ENCODE measurements at places on chromosomes 1 and 21.

GRCh38 chr1:59046730-59047157, 250.2 kb upstream of the FGGY start:
- peak; percentile 30 for DNase-seq

DNA sequence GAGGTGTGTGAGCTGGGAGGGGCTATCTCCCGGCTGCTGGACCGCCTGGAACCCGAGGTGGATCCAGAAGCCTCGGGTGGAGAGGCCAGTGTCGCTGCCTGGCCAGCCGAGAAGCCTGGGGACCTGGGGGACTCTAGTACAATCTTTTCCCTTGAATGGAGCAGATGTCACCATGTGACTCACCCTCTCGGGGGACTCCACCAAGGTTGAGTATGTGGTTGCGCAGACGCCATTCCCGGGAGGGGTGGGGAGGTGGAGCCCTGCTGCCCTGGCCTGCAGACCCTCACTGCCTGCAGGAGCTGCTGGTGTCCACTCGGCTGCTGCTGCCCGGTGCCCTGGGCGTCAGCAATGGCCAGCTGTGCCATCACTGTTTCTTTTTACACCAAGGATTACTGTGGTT, 40.3 kb downstream of the TP73 start:
- no peak for DNase-seq

DNA sequence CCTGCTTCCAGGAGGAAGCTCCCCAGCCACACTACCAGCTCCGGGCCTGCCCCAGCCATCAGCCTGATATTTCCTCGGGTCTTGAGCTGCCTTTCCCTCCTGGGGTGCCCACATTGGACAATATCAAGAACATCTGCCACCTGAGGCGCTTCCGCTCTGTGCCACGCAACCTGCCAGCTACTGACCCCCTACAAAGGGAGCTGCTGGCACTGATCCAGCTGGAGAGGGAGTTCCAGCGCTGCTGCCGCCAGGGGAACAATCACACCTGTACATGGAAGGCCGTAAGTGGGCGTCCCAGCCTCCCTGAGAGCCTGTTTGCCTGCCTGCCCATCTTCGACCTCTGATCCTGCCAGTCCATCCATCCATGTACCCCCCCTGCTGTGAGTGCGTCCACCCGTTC, 3.6 kb downstream of the ECM1 start:
- no peak for DNase-seq

DNA sequence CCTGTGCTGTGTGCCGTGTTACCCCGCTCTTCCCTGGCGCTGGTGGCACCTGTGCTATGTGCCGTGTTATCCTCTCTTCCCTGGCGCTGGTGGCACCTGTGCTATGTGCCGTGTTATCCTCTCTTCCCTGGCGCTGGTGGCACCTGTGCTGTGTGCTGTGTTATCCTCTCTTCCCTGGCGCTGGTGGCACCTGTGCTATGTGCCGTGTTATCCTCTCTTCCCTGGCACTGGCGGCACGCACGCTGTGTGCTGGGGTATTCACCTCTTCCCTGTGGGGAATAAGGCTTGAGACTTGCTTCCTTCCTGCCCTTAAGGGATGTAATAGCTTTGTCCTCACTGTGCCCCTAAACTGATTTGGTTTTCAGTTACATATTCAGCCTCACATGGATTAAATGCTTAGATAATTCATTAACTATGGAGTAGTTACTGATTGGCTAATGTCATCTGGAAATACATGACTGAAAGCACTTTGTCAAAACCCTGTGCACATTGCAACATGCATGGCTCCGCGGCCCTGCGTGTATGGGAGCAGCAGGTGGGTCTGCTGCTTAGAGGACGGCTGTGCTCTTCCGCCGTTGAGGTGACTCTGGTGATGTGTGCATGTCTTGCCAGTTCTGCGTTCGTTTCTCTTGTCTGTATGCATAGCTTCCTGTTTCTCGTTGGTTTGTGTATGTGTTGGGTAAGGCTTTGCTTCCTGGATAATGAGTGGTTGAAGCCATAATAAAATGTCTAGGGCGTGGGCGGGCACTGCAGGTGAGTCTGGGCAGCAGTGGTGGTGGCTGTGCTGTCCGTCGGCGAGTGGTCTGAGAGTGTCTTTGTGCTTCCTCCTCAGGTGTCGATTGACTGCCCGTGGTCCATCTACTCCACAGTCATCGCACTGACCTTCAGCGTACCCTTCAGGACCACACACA, 17.9 kb upstream of the PWP2 start:
- DNase-seq = peak; percentile 89

DNA sequence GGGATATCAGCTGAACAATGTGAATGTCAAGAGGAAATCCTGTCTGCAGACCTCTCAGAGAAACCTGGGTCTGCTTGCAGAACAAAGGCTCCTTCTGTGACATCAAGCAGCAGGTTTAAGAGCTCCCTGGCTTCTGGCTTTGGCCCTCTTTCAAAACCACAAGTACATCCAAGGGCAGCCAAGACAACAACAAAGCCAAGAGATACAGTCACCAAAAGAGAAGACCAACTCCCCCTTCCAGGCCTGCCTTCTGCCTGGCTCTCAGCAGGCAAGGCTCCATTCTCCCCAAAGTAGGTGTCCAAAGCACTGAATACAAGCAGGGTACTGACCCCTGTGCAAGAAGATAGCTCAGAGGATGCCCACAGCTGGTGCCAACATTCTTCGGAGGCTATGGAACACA, 11.5 kb downstream of the BCAR3 start:
- no peak for DNase-seq

- no peak for DNase-seq
Measured at GRCh38 chr1:235473806-235474205, 30.4 kb downstream of the B3GALNT2 start.

- DNase-seq = no peak
Measured at GRCh38 chr1:115135681-115136080, 46.4 kb upstream of the TSPAN2 start.

DNA sequence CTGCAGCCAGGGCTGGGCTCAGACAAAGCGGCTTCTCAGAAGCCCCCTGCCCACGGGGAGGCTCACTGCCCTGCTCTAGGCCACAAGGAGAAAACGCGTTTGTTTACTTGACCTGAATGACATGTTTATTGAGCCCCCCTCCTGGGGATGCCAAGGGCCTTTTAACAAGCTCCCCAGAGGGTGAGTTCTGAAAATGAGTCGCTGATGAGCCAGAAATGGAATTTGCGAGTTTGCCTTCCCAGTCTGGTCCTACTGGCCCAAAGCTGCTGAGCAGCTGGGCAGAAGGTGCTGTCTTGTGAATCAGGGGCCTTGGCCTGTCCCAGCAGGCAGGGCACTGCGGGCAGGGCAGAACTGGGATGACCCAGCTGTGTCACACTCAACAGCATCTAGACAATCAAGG, 120.6 kb downstream of the SYF2 start:
- DNase-seq = no peak

GRCh38 chr21:29378832-29379231, 80.1 kb downstream of the BACH1 start:
- no peak for DNase-seq

- DNase-seq = no peak
Measured at GRCh38 chr1:78490861-78491450, at the start of gene PTGFR. Gene PTGFR (plus strand): TSS chr1:78490974. CDS start chr1:78492744, 1,770 bp downstream.

- DNase-seq = no peak
Measured at GRCh38 chr1:23481026-23481597, 2.9 kb downstream of the ASAP3 start.

DNA sequence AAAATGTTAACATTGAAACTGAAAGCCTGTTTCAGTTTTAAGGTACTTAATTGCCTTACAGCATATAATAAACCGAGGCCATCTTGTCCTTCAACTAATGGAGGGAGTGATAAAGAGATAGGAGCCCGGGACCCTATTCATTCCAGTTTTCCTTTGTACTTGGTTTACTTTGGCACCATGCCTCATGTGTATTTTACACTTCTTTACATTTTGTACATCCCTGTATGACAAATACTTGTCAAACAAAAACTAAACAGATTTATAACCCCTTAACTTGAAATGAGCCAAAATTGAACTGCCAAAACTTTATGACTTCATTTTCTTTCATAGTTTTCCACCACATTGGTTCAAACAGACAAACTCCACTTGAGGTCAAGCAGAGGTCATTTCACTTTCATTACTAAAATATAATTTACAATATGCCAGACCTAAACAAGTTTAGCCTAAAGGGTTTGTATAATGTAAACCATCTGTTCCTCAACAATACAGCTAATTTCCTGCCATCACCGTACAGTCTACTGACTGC, 30.9 kb upstream of the UBE2U start:
- DNase-seq = no peak

DNA sequence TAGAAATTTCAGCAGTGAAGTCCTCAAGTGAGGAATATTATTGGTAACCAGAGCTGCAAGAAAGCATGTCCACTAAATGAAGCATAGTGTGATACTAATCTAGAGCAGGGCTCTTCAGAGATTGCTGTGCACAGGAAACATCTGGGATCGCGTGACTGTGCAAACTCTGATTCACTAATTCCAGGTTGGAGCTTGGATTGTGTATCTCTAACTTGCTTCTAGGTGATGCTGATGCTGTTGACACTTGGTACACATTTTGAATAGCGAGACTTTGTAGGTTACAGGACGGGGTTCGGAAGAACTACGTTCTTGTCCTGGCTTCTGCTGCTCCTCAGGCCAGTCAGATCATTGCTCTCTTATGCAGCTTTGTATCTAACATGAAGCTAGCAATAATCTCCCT, 66.5 kb downstream of the PRRX1 start:
- no peak for DNase-seq

DNA sequence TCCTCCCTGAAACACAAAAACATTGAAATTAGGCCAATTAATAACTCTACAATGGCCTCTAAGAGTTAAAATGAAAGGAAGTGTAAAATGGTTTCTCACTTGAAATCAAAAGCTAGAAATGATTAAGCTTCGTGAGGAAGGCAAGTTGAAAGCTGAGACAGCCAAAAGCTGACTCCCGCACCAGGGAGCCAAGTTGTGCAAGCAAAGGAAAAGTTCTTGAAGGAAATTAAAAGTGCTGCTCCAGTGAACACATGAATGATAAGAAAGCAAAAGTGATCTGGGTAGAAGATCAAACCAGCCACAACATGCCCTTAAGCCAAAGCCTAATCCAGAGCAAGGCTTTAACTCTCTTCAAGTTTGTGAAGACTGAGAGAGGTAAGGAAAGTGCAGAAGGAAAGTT, 22.8 kb downstream of the CYYR1 start:
- DNase-seq = no peak

GRCh38 chr1:57188168-57188567, 222.4 kb upstream of the C8B start:
- DNase-seq = no peak

- DNase-seq = no peak
Measured at GRCh38 chr21:39553331-39553730, 59.4 kb upstream of the B3GALT5 start.

DNA sequence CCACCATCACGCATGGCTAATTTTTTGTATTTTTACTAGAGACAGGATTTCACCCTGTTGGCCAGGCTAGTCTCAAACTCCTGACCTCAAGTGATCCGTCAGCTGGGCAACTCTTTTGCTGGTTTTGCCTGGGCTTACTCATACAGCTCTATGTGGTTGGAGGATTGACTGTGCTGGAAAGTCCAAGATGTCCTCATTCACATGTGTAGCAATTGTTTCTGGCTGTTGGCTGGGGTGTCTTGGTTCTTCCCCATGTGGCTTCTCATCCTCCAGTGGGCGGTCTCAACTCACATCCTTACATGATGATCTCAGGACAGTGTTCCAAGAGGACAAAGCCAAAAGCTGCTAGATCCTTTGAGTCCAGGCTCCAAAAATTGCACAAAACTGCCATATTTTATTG, 53.3 kb downstream of the TEX35 start:
- DNase-seq = no peak

GRCh38 chr1:196861429-196861828, 26.4 kb upstream of the CFHR4 start:
- no peak for DNase-seq

- peak; percentile 24 for DNase-seq
Measured at GRCh38 chr1:7755448-7755847, 15.6 kb upstream of the VAMP3 start.

GRCh38 chr1:157439302-157439954, 112.9 kb downstream of the FCRL5 start:
- DNase-seq = no peak

DNA sequence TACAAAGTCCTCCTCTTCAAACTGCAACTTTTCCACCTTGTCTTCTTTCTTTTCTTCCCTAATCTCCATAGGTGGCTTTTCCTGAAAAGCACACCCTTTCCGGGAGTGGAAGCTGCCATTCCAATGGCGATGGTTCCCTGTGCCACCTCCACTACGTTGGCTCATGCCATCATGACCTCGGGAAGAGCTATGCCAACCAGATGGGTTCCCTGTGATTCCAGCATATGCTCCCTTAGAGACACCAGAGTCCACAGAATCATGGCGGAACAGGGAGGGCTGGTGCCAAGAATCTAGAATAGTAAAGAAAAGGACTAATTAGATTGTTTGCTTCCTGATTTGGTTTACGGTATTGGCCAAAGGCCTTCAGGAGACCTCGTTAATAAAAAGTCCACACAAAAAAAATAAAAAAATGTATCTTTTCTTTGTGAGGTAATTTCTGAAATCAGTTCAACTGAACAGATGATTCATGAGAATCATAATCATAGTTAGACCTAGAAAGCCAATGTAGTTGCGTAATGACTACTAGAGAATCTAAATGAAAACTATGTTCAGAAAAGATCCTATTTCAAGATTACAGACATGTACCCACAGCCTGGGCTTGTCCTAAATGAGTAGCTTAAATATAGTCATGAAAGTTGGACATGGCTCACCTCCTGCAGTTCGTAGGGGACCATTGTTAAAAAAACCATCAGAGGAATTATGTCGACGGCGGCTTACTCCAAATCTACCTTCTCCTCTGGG, 30.9 kb upstream of the CCDC17 start:
- no peak for DNase-seq

DNA sequence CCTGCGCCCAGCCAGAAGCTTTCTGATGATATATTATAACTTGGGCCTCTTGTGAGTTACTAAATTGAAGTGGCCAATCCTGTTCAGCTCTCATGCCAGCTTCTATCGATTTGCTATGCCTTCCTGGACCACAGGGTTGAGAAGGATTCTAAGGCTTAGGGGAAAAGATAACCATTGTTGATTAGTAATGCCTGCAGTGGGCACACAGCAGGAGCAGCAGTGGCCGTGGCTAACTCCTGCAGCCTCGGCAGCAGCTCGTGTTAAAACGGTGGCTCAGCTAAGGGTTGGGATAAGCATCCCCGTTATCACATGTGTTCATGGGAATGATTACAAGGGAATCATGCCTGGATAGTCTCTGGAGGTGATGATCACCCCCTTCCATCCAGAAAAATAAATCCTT, 20.5 kb upstream of the KCNE2 start:
- no peak for DNase-seq

DNA sequence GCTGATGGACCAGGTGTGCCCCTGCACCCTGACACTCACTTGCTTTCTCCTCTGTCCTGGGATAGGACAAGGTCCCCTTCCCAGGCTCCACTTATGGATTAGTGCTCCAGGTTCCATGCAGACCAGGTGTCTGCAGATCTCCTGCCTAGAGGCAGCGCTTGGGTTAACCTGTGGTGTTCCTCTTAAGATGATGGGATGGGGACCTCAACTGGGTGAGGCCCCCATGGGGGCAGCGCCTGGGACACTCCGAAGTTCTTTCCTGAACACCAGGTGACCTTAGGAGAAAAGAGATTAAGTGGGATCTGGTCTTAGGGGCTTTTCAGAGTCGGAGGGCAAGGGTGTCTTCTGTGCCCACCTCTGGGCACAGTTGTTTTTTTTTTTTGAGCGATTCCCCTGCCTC, 21.2 kb downstream of the TNNT2 start:
- DNase-seq = no peak
